ENCODE measurements at places on chromosomes 4 and X.

GRCh38 chrX:141814213-141814857 lies 23.8 kb upstream of the MAGEC3 start:
- no peak for DNase-seq

DNA sequence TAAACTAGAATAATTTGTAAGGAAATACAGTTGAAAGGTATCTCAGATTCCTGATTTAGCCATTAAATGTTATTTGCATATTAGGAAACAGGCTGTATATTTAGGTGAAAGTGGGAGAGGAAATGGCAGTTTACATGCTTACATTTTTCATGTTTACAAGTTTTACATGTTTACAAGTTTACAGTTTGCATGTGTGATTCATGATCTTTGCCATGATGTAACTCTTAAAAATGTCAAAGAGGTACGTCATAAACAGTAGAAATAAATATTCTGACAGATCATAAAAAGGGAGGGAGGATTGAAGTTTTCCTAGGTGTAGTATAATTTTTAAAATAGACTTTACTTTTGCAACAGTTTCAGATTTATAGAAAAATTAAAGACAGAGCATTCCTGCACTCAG lies 45.7 kb downstream of the KDM6A start:
- DNase-seq = no peak

- DNase-seq = peak; percentile 71
Observed at GRCh38 chr4:99300934-99301333, 10.1 kb upstream of the ADH1A start.

- no peak for DNase-seq
Observed at GRCh38 chr4:151888367-151888866, 127.6 kb upstream of the GATB start.

GRCh38 chr4:3374667-3375066 lies 67.1 kb upstream of the HGFAC start:
- no peak for DNase-seq

- no peak for DNase-seq
Observed at GRCh38 chrX:44071847-44072551, 98.8 kb upstream of the NDP start.

- no peak for DNase-seq
Observed at GRCh38 chr4:144547678-144548298, 98.2 kb upstream of the HHIP start.

DNA sequence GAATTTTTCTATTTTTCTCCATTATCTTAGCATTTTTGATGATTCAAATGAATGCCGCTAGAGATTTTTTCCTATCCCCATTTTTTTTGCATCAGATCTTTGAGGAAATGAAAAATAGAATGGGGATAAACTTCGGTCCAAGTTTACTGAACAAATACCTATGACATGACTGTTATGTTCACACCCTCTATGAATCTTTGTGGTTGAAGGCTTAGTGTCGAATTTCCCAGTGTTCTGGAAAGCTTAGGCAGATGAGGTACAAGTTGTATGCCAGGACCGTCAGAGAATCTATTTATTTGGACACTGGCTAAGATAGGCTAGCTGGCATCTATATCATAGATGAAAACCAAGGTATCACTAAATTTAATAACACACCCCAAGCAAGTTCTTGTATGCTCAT lies 123.4 kb downstream of the SPCS3 start:
- no peak for DNase-seq

GRCh38 chrX:8201896-8202331 lies 30.8 kb upstream of the VCX2 start:
- no peak for DNase-seq

- DNase-seq = no peak
Observed at GRCh38 chr4:185424905-185425646, 688 bp downstream of the UFSP2 start.

DNA sequence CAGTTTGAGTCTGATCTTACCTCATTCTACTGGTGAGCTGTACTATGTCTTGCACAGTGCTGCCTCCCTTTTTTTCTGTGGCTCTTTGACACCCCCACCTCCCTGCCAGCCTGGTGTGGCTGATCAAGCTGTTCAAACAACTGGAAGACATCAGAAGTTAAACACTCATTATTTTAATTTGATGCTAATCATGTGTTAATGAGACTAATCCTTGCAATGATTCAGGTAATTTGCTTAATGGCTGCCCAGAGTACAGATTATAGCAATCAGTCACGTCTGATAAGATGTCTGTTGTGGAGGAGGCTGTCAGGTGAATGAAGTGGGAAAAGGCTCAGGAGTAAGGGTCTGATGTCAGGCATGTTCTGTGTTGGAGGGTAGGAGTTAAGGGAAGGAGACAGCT lies 87.4 kb upstream of the GK2 start:
- DNase-seq = no peak

GRCh38 chrX:23434356-23434884 lies 99.8 kb downstream of the PTCHD1 start:
- DNase-seq = no peak

DNA sequence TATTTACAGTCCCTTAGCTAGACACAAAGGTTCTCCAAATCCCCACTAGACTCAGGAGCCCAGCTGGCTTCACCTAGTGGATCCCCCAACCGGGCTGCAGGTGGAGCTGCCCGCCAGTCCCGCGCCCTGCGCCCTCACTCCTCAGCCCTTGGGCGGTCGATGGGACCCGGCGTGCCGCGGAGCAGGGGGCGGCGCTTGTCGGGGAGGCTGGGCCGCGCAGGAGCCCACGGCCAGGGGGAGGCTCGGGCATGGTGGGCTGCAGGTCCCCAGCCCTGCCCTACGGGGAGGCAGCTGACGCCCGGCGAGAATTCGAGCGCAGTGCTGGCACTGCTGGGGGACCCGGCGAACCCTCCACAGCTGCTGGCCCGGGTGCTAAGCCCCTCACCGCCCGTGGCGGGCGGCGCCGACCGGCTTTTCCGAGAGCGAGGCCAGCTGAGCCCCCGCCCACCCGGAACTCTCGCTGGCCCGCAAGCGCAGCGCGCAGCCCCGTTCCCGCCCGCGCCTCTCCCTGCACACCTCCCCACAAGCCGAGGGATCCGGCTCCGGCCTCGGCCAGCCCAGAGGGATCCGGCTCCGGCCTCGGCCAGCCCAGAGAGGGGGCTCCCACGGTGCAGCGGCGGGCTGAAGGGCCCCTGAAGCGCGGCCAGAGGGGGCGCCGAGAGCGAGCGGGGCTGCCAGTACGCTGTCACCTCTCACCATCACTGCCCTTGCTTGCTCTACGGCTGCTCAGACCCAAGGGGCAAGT lies 39.4 kb downstream of the WFS1 start:
- no peak for DNase-seq

- no peak for DNase-seq
Observed at GRCh38 chr4:108399610-108400265, 220.6 kb upstream of the RPL34 start.

DNA sequence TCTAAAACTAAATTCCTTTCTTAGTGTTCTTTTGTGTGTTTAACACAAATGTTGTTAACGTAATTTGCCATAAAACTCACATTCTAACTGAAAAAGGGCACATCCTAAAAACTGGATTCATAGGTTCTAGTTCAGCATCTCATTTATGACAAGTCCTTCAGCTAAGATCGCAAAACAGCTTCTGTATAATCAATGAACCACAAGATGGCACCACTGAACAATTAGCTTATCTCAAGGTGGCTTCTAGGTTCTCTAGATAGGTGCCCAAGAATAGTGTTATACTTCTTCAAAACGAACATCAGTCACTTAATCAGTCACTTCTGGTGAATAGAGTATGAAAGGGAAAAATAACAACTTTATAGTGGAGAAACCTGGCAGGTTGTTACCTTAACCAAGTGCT lies 54.3 kb downstream of the NRK start:
- no peak for DNase-seq

DNA sequence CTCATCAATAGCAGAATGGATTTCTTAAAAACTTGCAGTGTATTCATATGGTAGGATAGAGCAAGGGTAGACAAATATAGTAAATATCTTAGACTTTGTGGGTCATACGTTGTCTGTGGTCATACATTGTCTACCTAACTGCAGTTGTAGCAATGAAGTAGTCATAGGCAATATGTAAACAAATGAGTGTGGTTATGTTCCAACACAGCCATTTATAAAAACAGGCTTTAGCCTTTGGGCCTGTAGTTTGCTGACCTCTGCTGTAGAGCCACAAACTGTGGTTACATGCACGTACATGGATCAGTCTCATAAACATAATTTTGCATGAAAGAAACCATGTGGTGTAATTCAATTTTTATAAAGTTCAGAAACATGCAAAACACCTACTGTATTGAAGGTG lies 98.9 kb downstream of the LARP1B start:
- no peak for DNase-seq

- DNase-seq = no peak
Observed at GRCh38 chrX:10031746-10032145, 64.6 kb downstream of the CLDN34 start.

- no peak for DNase-seq
Observed at GRCh38 chrX:69504626-69505612, 793 bp downstream of the NALF2 start.

DNA sequence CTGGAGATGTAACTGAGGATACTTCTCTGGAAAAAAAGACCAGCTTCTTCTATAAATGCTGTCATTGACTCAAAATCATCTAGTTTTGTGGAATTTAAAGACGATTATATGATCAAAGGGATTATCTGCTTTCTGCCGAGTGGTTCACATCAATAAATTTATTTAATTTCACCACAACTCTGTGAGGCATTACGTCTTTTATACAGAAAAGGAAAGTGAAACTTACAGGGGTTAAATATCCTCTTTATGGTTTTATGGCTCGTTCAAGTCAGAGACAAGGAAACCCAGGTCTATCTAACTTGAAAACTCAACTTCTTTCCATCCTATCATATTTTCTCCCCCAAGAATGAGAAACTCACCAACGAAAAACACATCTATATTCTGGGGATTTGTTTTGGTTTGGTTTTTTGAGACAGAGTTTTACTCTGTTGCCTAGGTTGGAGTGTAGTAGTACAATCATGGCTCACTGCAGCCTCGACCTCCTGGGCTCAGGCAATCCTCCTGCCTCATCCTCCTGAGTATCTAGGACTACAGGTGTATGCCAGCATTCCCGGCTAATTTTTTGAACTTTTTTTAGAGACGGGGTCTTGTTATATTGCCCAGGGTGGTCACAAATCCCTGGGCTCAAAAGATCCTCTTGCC lies 377.9 kb upstream of the EMCN start:
- no peak for DNase-seq

DNA sequence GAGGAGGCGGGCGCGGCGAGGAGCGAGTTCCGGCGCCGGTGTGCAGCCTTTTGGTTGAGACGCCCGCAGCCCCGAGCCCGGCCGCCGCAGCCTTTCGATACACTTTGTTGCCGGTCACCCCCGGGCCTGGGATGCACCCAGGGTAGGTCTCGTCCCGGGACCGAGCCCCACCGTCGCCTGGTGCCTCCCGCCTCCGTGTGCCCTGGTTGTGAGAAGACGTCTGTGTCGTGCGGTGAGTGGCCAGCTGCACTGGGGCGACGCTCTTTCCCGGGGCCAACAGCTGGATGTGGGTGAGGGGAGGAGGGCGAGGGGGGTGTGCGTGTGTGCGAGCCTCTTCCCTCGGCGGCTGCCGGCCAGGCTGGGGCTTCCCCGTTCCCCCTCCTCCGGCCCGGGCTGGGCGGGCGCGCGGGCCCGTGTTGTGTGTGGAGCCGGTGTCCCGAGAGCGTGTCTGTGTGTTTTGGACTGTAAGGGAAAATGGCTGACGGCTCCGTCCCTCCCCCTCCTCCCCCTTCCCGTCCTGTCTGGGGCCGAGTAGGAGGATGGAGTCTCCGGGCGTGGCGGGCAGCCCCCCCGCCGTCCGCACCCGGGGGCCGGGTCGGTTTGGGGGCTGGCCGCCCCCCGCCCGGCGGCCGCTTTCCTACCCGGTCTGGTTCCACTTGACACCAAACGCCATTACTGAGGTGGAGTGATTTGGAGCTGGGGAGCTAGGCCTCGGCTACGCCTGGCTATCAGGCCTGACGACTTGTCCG lies 807 bp downstream of the USP9X start:
- peak; percentile 66 for DNase-seq

- DNase-seq = peak; percentile 90
Observed at GRCh38 chr4:76585897-76586360, 150.9 kb downstream of the SHROOM3 start.

- DNase-seq = no peak
Observed at GRCh38 chr4:92303621-92304027, at the start of gene GRID2. TSS of gene GRID2 (plus strand) at chr4:92303966.

- DNase-seq = no peak
Observed at GRCh38 chr4:8675906-8676305, 83.3 kb downstream of the CPZ start.

- DNase-seq = no peak
Observed at GRCh38 chr4:14620567-14621141, 381.6 kb upstream of the CPEB2 start.

DNA sequence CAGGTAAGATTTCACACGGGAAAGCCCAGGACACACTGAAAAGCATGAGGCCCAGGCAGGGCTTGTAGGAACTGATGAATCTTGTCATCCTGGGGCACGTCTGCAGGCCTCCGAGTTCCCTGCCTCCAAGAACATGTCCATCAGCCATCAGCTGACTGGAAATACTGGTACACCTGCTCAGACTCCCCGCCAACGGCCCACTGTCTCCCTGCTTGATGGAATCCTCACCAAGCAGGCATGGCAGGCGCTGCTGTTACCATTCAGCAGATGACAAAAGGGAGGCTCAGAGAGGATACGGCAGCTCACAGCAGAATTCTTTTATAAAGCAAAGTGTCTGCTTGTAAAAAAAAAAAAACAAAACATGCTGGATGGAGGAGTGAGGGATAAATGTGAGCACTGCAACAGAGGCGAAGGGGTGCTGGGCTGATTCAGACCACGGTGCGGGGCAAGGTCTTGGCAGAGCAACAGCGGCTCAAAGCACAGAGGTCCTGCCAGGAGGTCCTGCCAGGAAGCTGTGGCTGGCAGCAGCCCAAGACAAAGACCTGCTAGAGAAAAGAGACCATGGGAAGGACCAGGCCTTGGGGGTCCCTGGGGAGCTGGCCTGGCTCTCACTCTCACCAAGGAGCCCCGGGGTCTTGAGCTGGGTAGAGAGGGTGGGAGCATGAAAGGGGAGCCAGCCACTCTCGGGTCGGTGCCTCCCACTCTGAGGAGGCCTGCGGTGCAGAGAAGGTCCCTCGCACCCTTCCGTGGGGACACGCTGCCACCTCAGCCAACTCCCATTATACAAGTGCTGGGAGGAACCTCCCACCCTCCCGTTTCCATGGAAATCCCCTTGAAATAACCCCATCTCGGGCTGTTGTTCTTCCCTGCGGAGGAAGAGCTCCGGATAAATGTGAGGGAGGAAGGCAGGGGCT lies 25.6 kb downstream of the PPP2R2C start:
- no peak for DNase-seq
